Effector memory CD4-positive, alpha-beta T cell (primary cell): ENCODE measurements at places on chromosomes 3 and 15.

GRCh38 chr3:187368251-187369088 is at the start of gene RTP4:
Gene RTP4 (plus strand): TSS chr3:187368385. CDS start chr3:187368442, 57 bp downstream.
- no peak for DNase-seq

DNA sequence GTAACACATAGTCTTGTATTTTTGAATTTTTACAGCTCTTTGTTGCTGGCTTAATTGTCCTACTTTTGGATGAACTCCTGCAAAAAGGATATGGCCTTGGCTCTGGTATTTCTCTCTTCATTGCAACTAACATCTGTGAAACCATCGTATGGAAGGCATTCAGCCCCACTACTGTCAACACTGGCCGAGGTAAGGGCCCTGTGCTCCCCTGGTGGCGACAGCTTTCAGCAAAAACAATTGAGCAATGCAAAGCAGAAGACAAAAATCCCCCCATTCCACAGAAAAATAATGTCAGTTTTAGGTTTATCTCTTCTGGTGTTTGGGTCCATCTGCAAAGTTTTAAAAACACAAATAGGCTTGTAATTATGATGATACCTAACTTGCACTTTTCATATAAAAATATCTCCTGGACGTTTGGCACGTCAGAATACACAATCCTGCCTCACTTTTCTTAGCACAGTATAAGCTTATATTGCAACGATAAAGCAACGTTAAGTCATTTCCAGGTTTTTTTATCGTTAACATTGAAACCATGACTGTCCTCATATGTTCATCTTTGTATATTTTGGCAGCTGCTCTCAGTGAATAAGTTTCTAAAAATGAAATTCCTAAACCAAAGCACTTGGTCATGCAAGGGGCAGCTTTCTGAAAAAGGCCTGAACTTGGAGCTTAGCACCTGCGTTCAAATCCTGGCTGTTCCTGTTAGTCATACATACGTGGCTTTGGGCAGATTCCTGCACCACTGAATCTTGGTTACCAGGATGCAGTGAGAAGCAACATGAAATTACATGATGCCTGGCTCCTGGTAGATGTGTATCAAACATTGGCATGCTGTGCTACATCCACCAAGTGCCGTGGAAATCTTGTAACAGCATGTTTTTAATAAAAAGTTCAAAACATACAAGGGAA is 8.5 kb downstream of the SEC61A1 start:
- no peak for DNase-seq

DNA sequence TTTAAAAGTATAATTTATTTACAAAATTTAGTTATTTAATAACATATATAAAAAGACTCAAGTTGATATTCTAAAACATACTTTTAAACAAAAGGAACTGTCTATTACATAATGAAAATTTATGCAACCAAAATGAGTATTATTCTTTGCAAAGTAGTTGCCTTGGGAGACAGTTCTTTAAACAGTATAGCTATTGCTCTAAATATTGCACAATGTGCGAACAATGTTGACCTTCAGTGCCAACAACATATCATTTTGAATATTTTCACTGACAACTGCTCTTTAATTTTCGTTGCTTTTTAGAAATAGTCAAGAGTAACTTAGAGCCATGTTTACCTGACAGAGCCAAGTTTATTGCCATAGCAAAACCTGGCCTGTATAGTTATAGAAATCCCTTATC is 124.9 kb downstream of the ZBTB20 start:
- DNase-seq: no peak

DNA sequence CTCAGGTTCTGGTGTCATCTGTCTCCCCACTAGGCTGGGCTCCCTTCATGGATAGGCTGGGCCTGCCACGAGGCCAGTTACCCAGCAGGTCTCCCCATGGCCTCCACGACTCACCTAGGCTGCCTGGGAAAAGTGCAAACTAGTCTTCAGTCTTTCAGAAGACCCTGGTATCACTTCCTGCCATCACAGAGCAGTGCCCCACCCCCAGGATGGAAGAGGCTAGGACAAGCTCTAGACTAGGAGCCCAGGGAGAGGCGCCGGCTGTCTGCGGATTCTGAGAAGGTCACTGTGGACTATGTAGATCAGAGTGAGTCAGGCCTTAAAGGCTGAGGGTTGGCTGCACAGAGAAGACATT is 63.7 kb downstream of the CORO2B start:
- no peak for DNase-seq

DNA sequence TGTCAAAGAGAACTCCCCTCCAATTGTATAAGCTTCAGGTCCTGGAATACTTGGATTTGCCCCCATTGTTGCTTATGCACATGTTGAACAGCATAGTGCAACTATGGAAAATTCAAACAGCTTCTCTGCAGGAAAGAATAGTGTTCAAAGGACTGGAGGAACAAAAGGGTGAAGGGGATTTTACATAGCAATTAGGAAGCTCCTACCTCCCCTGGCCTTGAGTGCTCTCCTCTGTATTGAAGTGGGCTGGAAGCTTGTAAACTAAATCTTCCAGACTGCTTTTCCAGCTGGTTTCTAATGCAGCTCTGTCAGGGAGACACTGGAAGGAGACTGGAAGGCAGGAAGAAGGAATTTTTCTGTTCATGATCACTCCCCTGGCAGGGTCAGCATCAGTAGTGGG is 7.2 kb upstream of the ELP6 start:
- DNase-seq: no peak

DNA sequence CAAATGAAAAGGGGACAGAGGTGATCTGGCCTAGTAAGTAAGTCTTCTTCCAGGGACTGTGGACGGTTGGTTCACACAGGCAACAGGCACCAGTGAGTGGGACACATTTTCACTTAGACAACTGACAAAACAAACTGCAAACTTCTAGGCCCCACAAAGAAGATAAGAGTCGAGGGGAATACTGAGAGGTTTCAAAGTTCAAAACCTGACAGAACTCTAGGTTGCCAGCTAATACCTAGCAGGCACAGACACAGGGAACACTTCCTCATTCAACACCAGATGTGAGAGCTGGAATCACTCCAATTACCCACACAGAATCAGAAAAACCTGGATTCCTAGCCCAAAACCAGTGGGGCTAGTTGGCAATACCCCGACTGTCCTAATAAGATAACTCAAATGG is 621.7 kb downstream of the ZPLD1 start:
- DNase-seq: no peak

DNA sequence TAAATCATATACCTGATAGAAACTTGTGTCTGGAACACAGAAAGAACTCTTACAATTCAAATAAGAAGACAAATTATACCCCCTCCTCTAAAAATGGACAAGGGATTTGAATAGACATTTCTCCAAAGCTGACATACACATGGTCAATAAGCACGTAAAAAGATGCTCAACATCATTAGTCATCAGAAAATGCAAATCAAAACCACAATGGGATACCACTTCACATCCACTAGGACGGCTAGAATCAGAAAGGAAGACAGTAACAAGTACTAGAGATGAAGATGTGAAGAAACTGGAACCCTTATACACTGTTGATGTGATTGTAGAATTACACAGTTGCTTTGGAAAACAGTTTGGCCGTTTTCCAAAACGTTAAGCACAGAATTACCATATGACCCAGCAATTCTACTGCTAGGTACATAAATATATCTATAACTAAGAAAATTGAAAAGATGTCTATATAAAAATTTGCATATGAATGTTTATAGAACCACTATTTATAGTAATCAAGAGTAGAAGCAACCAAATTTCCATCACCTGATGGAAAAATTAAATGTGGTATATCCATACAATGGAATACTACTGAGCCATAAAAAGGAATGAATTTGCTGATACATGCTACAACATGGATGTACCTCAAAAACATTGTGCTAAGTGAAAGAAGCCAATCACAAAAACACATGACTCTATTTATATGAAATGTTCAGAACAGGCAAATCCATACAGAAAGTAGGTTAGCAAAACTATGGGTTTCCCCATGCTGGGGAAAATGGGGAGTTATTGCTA is 60.8 kb downstream of the GREM1 start:
- DNase-seq: no peak

GRCh38 chr15:68626739-68627138 is 47.9 kb downstream of the CORO2B start:
- DNase-seq: no peak

DNA sequence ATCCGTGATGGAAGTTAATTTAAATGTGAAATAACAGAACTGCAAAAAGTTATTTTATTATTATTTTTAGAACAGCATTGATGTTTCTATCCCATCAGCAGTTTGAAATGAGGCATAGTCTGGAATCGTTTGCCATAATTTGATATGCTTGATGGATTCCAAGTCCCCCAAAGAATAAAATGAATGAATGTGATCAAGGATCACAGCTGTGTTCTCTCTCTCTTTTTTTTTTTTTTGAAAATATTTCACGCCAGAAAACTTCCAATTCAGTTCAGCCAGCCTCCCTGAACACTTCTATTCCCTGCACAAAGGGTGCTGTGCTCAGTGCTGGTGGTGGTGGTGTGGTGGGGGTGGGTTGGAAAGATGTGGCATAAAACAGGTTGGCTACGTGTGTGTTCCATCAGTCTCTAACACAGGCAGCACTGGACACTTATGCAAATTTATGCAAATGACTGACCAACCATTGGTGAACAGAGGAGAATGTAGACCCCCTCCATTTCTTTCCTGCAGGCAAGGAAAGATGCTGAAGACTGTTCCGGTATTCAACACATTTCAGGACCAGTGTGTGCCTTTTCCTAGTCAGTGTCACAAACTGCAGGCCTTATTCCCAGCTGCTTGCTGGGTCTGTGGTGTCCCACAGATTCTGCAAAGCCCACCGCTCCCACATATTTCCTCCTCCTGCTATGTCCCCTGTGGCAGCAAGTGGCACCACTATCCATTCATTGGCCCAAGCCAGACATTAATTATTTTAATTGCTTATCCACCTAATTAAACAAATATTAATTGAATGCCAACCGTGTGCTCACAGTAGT is 10.6 kb downstream of the ARNT2 start:
- DNase-seq: no peak

DNA sequence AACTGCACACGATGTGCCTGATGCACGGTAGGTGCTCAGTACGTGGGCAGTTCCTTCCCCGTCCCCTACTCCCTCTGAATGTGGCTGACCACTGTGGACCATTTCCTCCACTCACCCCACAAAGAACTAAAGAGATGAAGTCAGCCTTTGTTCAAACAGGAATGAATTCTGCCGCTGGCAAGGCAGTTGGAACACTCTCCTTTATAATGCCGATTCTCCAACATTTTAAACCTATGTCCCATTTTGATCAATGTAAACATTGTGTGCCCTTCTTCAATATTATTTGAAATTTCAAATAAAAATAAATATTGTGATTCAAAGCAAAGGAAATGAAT is 57.5 kb upstream of the MEF2A start:
- no peak for DNase-seq
